Cortex of kidney (tissue), 1 donor: ENCODE measurements at places on chromosomes 11 and 22.

GRCh38 chr11:129416080-129416820 lies 40.6 kb downstream of the BARX2 start:
- no peak for DNase-seq

DNA sequence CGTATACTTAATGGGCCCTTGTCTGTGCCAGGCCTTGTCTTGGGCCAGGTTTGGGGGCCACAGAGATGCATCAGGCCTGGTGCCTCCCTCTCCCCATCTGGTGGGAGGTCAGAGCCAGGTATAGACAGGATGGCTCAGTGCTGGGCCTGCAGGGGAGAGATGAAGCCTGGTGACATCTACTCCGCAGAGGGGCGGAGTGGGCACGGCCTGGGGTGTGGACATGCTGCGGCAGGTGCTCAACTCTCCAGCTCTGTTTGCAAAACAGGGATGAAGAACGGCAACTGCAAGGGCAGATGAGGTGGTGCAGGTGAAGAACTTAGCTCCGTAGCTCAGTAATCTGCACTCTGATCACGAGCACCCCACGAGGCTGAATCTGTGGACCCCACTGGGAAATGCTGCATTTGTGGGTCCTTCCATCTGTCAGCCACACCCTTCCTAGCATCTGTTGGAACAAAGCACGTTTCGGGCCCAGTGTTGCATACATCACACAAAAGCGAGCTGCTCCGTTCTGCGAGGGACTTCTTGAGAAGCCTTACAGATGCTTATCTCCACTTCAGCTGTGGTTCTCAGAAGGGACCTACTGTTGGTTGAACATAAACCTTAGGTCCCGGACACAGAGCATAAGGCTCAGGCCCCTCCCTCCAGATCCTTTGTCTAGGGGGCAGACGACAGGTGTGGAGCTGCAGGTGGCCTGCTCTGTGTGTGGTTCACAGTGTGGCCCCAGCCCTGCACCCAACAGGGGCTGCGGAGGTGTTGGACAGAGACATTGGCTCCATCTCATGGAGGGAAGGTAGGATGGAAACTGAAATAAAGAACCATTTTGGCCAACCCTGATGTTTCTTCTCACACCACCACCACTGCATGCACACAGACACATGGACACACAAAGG lies 78.3 kb downstream of the LRRC32 start:
- no peak for DNase-seq

DNA sequence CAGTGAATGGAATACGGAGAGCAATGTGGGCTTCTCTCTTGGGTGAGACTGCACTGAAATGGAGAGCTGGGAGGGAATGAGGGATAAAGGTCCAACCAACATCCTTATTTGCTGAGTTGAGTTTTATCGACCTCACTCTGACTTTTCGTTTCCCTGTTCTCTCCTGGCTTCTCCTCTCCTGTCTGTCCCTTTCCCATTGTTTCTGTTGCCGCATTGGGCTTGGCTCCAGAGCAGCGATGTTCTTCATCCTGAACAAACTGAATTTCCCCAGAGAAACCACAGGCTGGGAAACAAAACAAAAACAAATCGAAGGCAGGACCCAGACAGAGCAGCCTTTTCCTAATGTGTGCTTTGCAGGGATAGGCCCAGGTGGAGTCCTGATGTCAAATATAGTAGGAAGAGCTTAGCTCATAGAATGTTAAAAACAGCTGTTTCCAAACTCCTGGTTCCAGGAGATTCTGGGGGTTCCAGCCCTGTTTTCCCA lies 30.0 kb downstream of the MOV10L1 start:
- no peak for DNase-seq

- DNase-seq = no peak
Measured at GRCh38 chr11:77044356-77044755, 10.2 kb downstream of the B3GNT6 start.

GRCh38 chr11:12238420-12238819 lies 128.0 kb downstream of the MICAL2 start:
- DNase-seq = no peak

DNA sequence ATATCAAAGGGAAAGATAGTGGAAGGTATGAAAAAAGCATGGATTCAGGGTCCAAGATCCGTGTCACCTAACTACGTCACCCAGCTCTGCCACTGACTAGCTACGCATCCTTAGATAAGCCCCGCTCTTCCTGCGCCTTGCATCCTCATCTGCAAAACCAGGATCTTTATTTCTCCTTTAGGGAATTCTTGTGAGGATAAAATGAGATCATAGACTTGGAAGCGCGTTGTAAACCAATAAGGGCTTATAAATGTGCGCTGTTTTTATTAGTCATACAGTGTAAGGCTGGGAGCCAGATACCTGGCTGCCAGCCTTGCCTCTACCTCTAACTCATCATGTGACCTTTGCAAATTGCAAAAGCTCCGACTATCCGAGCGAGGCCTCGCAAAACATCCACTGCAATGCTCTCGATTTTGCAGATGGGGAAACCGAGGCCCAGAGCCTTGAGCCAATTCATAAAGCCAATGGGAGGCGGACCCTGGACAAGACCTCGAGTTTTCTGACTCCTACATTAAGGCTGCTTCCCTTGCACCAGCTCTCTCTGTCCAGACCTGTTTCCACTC lies 753 bp downstream of the PRPF19 start:
- no peak for DNase-seq
